CD4-positive, alpha-beta T cell treated with Interleukin-10 for 1 hour (primary cell): ENCODE measurements at places on chromosomes 6 and 20.
A peak's percentile ranks its signal among the peaks of the same experiment; 100 is the strongest.

DNA sequence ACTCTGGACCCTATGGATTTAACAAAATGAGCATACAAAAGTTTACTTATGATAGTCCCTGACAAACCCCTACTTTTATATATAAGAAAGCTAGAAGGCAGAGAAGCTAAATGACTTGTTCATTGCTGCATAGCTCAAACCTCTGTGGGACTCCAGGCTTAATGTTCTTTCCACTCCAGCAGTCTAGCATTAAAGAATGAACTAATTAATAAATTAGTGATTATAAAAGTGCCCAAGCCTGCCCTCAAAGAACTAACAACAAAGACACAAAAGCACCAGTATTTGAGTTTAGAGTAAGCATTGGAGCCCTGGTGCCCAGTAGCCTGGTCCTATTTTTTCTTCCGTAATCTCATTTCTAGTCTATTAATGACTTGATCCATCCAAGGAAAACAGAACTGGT lies 59.9 kb downstream of the LAMA4 start:
- no peak for DNase-seq

DNA sequence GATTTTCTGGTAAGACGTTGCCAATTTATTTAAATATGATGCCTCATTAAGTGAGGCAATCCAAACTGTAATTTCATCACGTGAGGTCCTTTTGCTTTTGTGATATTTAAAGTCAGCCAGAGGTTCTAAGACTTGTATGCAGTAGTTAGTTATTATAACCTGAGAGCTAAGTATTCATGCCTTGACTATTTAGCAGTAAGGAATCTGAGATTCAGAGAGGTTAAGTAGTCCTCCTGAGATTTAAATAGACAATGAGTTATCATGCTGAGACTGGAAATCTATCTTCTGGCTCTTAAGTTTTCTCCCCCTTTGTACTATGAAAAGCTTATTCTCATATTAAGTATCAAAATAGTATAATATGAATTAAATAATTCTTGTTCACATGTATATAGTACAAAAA lies 158.0 kb downstream of the UTRN start:
- no peak for DNase-seq

DNA sequence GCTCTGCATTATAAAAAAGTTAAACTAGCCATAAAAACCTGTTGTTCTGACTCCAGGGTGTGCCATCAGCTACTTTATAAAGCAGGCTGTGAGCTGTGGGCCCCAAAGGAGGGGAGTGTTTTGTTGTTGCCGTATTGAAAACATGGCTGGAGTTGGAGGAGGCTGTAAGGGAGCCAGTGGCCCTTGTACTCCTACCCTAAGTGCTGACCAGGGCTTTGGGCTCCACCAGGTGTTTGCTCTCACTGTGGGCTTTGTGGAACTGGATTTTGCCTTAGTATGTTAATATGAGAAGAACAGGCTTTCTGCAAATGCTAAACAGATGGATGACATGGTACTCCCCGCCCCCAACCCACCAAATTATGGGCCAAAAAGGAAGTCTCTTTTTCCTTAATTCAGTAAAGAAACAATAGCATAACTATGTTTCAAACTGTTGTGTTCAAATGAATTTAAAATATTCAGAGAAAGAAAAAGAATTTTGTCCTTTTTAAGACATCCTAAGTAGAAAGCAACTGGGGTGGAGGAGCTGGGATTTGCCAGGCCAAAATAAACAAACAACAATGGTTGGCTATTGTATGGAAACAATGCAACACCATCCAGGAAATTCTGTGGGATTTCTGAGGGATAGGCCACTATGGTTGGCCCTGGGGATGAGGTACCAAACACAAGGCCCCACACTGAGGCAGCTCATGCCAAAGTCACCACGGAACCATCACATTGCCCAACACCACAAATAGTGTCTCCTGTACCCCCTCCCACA lies 63.3 kb downstream of the PLCG1 start:
- DNase-seq, result no peak

- no peak for DNase-seq
Measured at GRCh38 chr6:95099410-95099809, 477.9 kb upstream of the MANEA start.

DNA sequence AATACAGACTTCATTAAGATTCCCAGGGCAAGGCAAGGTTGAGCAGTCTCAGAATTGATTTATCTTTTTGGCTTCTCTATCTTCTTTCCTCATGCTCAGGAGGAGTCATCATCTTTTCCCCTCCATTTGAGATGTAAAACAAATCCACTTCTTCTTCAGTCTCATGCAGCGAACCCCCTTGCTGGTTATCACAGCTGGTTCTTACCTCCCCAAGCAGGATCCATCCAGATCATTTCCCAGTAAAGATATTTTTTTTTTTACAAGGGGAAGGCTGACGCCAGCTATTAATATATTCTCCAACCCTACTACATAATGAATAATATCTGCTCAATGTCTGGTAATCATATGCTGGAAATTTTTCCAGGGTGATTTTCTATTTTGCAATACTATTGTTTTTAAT lies 508.9 kb upstream of the NOX3 start:
- DNase-seq, result no peak

GRCh38 chr6:27441001-27441400 lies 31.9 kb downstream of the ZNF184 start:
- DNase-seq, result no peak

DNA sequence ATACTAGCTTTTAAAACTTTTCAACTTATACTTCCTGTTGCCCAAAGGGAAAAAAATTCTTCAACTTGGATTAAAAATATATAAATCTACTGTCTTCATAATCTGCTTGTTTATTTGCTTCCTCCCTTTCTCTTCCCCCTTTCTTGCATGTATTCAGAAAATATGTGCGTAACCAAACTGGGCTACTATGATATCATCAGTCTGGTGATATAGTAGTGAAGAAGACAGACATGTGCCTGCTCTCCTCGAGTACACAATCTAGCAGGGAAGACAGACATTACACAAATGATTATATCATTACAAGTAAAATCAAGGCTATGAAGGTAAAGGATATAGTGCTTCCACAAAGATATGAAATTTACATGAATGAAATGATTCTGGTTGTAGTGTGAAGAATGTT lies 31.0 kb downstream of the IBTK start:
- no peak for DNase-seq

GRCh38 chr6:48613231-48613949 lies 502.4 kb upstream of the PTCHD4 start:
- no peak for DNase-seq

DNA sequence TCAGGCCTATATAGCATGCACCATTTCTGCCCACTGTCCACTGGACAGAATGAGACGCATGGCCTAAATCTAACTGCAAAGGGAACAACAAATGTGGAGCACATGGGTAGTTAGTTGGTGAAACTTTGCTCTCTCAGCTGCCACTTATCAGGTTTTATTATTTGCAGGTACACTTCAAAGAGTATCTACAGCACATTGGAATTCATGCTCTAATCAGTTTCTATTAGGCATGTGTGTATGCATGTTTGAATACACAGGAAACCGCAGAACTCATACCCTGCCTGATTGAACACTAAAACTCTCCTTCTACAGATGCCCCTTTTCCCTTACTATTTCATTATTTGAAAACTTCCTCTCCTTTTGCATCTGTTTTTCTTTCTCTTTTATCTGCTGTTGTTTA lies 97.4 kb upstream of the HSF2 start:
- DNase-seq, result no peak

DNA sequence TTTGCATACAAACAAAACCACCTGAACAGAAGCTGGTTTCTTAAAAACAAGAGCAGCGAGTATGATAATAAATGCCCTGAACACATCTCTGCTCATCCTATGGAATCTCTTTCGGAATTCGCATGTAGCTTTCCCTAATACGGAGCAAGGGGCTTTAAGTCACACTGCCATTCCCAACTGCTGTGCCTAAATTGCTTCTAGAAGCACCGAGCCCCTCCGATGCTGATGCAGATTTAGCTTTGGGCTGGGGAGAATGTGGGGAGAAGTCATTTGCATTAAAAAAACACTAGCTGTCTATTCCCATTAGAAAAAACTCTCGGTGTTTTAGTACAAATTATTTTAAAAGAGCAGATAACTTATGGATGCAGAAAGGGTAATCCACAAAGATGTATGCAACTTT lies 76.9 kb downstream of the CD83 start:
- DNase-seq, result no peak

GRCh38 chr20:4064144-4064909 lies 49.0 kb upstream of the RNF24 start:
- DNase-seq, result no peak

DNA sequence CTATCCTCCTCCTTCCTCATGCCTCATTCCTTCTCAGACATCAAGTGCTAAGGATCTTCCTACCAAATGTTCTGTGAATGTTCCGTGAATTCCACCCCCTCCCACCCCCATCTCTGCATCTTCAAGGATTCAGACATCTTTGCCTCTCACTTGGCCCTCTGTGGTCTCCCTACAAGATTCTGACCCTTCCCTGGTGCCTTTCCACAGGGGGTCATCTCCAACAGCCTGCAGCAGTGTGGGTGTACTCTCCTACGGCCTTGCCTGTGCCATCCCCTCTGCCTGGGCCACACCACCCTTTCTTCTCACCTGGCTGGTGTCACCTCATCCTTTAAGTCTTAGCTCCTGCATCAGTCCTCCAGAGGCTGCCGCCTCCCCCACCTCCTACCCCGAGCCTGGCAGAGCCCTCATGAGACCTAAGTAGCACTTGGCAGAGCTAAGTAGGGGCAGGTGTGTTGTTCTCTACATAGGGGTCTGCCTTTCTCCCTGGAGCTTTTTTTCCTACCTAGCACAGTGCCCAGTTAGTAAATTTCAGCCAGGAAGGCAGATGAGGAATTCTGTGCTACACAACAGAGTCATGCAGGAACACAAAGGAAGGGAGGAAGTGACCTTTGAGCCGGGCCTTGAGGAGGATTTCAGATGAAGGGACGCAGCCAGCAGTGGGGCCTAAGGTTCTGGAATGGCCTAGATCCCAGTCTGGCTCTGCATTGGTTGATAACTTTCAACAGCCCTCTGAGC lies 43.1 kb downstream of the TM9SF4 start:
- no peak for DNase-seq

DNA sequence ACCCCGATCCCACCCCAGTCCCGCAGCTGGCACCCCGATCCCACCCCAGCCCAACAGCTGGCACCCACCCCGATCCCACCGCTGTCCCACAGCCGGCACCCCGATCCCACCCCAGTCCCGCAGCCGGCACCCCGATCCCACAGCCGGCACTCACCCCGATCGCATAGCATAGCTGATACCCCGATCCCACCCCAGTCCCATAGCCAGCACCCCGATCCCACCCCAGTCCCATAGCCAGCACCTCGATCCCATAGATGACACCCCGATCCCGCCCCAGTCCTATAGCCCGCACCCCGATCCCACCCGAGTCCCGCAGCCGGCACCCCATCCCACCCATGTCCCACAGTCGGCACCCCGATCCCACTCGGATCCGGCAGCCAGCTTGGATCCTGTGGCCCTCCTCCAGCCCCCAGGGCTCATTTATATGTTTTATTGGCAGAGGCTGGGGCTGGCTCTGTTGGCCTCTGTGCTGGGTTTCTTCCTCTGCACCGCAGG lies 897 bp upstream of the GMEB2 start:
- no peak for DNase-seq

DNA sequence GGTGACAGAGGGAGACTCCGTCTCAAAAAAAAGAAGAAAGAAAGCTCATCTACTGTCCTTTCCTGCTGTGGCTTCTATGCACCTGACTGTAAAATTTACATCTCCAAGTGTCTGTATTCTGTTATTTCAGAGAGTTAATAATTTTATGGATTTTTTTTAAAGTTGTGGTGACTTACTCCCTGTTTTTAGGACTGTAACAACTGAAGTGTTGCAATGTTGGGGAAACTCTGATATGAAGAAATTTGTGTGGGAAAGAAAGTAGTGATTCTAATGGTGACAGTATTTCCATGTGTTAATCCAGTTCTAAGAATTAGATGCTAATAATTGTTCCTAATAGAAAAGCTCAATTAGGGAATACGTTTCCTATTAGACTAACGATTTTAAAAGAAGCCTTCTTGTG lies 27.4 kb downstream of the STX11 start:
- no peak for DNase-seq

DNA sequence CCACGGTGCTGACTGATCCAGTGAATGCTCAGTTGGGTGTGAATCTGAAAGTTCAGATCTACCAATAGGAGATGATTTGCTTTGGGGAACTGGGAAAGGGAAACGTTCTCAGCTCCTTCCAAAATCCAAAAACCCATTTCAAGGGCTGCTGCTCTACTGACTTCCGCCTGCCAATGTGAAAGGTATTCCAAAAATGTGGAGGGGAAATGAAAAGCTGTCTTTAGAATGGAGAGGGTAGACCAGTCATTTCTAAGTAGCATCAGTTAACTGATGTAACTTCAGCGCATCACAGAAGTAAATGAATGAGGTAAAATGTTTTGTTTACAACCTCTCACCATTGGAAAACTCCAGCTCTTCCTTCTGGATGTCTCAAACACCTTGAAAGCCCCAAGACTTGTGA lies 19.6 kb upstream of the EYA2 start:
- no peak for DNase-seq

- DNase-seq, result no peak
Measured at GRCh38 chr20:62433658-62434497, 6.5 kb upstream of the RBBP8NL start.

DNA sequence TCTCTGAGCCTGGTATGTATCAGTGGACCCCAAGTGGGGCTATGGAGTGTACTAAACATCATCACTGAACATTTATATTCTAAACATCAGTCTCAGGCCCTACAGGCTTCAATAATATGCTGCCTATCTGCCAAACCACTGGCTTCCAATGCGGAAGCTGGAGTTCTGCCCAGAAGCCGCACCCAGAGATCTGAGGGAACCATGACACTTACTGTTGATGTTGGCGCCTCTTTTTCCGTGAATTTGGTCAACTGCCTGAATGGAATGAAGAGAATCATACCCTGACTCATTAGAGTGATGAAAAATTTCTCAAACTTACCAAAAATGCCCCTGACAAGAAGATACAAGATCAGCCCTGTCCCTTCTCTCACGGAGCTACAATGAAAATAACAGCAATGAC lies 66.2 kb downstream of the SLC22A23 start:
- no peak for DNase-seq

- DNase-seq, result no peak
Measured at GRCh38 chr6:43170417-43170930, 595 bp upstream of the SRF start.

GRCh38 chr20:2536560-2536986 lies at the start of gene TMC2:
TMC2 (plus strand) TSS chr20:2536573; CDS start chr20:2536622, 49 bp downstream.
- DNase-seq, result no peak

DNA sequence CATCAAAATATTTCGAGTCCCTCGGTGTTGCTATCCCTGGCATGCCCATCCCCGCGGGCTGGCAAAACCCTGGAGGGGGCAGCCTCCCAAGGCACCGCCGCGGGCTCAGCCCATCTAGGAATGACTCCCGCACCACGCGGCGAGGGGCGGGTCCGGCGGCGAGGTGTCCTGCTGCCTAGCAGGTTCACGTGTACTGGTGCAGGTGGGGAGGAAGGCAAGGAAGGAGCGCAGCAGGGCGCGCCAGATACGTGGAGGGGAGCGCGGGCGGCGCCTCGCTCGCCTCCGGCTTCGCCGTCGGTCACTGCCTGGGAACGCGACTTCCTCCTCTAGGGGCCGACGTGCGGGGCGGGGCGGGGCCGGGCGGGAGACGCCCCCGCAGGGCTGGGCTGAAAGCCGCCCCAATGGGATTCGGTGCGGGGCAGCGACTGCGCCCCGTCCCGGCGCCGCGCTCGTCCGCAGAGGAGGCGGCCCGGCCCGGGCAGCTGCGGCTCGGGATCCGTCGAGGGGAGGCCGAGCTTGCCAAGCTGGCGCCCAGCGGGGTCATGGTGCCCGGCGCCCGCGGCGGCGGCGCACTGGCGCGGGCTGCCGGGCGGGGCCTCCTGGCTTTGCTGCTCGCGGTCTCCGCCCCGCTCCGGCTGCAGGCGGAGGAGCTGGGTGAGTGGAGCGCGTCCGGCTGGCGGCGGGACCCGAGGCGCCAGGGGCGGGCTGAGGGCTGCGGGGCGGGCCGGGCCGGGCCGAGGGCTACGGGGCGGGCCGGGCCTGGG lies at the start of gene DCBLD1:
DCBLD1 (plus strand) TSS at position 435 of the 764 bp plus-strand sequence; CDS start at position 543, 108 bp downstream.
- peak; percentile 62 for DNase-seq
